ENCODE measurements at places on chromosomes 6 and 20.

DNA sequence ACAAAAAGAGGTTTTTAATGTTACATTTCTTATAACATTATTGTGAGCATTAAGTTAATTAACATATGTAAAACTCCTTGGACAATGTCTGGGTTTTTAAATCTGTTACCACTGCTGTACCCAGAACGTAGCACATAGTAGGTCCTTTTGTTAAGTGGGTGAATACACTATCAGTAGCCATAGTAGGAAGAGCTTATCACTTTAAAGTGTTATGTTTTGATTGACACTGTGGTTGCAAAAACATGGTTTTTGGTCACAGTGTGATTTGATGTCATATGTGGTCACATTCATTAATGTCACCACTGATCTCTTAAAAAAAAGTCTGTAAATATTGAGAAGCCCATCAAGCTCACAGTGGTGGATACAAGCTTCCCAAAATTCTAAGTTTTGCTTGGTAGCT is 160.7 kb downstream of the PLCB1 start:
- DNase-seq, result no peak

- no peak for DNase-seq
Observed at GRCh38 chr20:10676518-10676917, 2.7 kb upstream of the JAG1 start.

DNA sequence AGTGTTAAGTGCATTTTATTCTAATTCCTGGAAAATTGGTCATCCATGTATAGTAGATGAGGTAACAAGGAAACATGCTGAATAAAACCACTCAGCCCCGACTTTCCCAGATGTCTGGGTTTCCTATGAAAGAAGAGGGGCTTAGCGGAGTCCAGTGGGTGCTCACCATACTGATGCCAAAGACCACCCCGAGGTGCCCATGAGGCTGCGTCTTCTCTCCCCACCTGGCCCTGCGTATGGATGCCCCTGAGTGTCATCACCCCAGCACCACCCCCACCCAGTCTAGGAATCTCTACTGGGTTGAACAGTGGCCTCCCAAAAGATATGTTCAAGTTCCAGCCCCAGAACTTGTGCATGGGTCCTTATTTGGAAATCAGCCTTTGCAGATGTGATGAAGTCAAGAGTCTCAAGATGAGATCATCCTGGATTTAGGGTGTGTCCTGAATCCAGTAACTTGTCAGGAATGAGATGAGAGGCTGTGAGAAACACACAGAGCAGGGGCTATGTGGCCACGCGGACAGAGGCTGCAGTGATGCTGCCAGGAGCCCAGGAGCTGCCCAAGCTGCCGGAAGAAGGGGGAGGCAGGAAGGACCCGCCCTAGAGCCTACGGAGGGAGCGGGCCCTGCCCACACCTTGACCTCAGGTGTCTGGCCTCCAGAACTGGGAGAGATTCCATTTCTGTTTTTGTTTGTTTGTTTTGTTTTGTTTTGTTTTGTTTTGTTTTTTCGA is 124.6 kb upstream of the CDH4 start:
- no peak for DNase-seq

DNA sequence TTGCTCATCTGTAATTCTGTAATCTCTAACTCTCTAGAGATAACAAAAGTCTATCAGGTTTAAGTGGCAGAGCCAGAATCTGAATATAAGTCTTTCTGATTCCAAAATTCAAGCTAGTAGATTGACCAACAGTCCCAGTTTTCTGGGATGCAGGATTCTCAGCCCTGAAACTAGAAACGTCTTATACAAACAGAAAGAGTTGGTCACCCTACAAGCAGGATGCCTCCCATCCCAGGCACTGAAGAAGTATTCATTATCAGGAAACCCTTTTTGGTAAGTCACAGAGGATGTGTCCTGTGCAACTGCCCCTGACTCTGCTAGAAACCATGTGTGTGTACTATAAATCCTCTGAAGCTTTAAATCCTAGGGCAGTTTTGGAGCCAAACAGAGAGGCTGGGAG is 135.0 kb downstream of the CARMIL1 start:
- no peak for DNase-seq

DNA sequence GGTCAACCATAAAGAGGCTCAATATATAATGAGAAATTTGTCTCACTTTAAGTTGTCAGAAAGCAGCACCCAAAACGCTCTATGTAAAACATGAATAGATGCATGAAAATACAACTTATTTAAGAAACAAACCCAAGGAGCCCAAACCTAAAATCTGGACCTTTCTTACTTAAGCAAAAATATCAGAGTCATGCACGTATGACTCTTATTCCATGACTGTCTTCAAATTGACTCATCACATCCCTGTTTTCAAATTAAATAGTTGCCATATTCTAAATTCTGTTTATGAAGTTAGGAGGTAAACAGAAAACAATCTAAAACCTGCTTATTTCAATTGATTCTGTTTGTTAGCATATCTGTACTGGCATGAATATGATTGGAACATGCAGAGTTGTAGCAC is 42.1 kb downstream of the ANKRD6 start:
- DNase-seq, result no peak

GRCh38 chr6:40036186-40036585 is 101.9 kb upstream of the MOCS1 start:
- DNase-seq, result no peak
